ENCODE measurements at places on chromosomes 3 and 15.

DNA sequence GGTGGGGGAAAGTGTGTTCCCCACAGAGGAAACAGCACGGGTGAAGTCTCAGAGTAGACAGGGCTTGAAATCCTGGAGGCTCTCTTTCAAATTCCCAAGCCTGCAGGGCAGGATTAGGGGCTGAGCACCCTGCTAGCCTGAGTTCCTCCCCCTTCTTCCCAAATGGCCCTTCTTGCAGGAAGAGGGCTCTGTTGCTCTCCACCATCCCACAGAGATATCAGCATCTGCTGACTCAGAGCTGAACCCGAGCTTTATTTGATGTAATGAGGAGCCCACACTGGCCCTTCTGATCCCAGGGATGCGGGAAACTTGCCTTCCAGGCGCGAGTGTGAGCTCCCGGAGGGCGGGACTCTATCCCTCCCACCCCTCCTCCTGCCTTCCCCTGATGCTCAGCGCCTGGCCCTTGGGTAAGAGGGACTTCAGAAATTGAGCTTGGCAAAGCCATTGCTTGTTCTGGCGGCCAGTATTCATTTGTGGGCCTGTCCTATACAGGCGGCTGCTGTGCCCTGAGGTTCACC is 1.4 kb upstream of the STRA6 start:
- no peak for DNase-seq

GRCh38 chr3:67529337-67529736 is 125.1 kb downstream of the SUCLG2 start:
- no peak for DNase-seq

DNA sequence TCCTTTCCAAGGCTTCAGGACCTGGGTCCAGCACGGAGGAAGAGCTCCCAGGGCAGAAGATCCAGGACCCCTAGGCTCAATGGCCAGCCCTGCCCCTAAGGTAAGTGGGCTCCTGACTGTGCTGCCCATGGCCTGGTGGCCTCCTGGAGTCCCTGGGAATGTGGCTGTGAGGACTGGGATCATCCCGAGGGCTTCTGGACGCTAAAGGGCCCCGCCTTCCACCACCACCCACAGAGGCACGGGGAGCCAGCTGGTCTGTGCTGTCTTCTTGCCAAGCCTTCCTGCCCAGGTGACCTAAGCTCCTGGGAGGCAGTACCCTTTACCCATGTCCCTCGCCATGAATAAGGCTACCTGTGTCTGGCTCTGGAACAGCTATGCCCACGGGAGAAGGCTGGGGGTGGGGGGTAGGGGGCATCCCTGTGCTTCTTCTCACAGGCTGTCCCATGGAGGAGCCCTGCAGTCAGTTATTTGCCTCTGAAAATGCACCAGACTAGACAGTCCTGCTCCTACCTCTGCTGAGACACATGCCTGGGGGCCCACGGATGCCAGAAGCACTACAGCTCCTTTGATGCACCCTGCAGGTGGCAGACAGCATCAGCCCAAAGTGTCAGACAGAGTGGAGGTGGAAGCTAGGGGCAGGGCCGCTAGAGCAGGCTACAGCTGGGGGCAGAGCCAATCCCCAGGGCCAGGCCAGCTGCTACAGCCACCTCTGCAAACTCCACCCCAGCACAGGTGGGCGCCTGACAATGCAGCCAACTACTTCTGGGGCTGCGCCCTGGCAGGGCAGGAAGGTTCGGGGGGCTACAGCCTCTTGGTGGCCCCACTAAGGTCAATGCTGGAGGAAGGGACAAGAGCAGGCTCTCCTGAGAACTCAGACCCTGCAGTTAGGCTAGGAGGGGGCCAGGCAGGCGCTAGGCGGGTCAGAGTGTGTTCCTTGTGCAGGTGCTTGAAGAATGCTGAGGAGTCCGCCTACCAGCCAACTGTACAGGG is 90.9 kb downstream of the SEC22A start:
- DNase-seq, result no peak

DNA sequence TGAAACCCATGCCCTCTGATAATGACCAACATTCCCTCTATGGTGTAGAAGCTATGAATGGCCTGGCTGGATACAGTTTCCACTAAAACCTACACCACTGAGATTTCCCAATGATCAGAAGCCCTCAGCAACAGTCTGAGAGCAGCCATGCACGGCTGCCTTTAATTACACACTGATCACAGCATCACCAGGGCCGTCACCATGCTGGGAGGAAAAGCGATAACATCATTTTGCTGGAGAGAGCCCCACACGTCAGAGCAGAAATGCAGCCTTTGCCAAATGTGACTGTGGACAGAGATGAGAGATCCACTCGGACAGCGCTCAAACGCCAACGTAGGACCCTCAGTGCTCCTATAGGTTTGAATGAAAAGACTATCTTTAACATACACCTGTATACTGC is 135.0 kb downstream of the XXYLT1 start:
- DNase-seq, result no peak

DNA sequence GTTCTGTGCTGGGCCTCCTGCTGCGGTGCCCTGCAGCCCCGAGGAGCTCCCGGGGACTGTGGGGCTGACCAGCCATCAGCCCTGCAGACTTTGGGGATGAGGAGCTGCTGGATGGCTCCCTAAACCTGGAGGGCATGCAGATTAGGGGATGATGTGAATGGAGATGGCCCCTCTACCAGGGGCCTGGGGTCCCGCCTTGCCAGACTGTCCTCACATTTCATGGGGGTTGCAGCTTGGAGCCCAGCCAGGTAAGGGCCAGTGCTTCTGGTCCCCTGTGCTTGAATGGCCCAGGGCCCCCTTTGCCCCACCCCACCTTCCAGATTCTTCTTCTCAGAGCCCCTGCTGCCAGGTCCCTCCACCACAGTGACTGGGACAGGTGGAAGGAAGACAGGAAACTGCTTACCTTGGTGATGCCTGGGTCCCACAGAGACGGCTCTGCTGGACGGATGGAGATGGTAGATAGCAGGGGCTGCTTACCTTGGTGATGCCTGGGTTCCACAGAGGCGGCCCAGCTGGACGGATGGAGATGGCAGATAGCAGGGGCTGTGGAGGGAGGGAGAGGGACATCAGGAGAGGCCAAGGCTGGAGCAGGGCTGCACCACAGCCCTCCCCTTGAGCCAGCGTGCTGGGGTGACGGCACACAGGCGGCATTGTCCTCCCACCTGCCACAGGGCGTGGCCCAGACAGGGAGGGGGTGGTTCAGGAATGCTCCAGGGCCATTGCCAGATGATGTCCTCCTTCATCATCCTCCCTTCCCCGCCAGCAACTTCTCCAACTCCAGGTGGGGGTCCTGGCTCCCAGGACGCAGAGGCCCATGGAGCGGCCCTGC is at the start of gene SPTBN5:
TSS of gene SPTBN5 (minus strand) at position 632 of the 829 bp plus-strand sequence. CDS start at position 76, 556 bp downstream.
- no peak for DNase-seq

- peak; percentile 4 for DNase-seq
Observed at GRCh38 chr3:179768080-179768479, 115.2 kb downstream of the USP13 start.

DNA sequence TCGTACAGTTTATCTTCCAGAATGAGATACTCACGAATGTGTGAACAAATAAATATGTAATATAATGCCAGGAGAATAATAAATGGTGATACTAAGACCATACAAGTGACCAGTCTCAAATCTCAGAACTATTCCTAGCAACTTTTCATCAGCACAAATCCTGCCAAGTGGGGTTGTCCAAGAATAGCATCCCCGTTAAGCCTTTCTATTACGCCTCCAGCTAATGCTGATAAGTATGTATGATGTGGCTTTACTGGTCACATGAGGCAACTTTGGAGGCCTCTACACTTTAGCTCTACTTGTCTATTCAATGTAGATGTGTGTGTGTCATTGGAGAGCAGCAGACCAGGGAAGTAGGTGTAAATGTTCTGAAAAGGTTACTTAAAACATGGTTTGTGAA is 129.5 kb downstream of the KCNMB2 start:
- DNase-seq, result no peak

DNA sequence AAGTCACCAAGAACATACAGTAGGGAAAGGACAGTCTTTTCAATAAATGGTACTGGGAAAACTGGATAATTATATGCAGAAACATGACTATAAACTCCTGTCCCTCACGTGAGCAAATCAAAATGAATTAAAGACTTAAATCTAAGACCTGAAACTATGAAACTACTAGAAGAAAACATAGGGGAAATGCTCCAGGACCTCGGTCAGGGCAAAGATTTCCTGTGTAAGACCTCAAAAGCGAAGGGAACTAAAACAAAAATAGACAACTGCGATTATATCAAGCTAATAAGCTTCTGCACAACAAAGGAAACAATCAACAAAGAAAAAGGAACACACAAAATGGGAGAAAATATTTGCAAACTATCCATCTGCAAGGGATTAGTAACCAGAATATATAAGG is 62.7 kb downstream of the CRYGS start:
- DNase-seq, result no peak

- no peak for DNase-seq
Observed at GRCh38 chr3:31671976-31672375, 139.3 kb downstream of the STT3B start.

- no peak for DNase-seq
Observed at GRCh38 chr15:72176743-72177142, 20.8 kb downstream of the GRAMD2A start.

DNA sequence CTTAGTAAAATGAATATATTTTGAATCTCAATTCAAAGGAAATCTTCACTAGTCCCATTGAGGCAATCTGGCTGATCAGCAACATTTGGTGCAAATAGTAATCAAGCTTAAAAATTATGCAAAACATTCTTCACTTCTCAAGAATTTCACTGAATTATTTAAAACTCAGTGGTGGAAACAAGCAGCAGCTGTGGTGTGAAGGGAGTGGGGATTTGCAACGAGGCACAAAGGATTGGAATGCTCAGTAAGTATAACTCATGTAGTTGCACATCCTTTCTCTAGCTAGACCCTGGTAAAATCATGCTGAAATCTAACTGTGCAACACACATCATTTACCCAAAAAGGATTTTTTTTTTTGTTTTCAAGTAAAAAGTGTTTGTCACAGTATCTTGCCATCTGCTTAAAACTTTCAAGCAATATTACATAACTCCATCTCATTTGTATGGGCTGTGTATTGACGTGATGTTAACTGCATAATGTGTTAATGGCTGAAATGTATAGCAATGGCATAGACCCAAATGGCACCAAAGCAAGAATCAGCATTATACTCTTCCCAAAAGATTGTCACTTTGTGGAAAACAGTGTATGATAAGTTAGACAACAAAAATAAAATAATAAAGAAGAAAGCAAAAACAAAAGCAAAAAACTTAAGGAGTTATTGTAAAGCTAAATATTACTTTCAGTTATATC is 816.6 kb downstream of the EPHA3 start:
- DNase-seq, result no peak

- DNase-seq, result no peak
Observed at GRCh38 chr15:69513450-69513960, 60.9 kb downstream of the RPLP1 start.

DNA sequence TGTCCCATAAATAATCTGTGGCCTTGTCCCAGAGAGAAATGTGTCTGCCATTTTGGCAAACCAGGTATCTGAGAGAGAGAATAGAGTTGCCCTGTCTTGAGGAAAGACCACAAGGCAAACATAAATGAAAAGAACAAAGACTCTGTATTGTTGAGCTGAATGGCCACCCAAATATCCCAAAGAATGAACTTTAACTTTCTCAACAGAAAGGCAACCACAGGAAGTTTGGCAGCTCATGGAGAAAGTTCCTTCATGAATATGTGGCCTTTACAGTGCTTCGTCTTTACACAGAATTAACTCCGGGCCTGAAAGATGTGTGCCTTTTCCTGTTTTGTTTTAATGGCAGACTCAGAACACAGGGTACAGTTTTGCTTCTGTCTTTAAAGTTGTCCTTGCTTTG is 41.4 kb upstream of the THBS1 start:
- no peak for DNase-seq

GRCh38 chr3:195095035-195095703 is 175.8 kb downstream of the XXYLT1 start:
- no peak for DNase-seq

- DNase-seq, result no peak
Observed at GRCh38 chr15:68565726-68566125, 13.1 kb upstream of the CORO2B start.

DNA sequence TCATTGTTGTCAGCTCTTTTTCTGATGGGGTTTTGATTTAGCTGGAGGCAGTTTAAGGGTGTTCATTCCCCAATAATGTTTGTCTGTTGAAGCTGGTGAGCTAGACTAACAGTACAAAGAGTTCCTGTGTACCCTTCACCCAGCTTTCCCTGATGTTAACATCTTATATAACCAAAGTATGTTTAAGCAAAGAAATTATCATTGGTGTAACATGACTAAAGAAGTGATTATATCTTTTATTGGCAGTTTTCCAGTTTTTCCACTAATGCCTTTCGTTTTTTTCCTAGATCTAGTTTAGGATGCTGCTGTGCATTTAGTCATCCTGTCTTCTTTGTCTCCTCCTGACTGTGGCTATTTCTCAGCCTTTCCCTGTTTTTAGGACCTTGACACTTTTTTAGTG is 165.6 kb downstream of the LPP start:
- no peak for DNase-seq

GRCh38 chr3:50580683-50581458 is 11.5 kb downstream of the HEMK1 start:
- no peak for DNase-seq

GRCh38 chr15:89161666-89162065 is 59.7 kb downstream of the RLBP1 start:
- DNase-seq, result no peak

GRCh38 chr3:117939425-117940027 is 1095.1 kb downstream of the IGSF11 start:
- no peak for DNase-seq

DNA sequence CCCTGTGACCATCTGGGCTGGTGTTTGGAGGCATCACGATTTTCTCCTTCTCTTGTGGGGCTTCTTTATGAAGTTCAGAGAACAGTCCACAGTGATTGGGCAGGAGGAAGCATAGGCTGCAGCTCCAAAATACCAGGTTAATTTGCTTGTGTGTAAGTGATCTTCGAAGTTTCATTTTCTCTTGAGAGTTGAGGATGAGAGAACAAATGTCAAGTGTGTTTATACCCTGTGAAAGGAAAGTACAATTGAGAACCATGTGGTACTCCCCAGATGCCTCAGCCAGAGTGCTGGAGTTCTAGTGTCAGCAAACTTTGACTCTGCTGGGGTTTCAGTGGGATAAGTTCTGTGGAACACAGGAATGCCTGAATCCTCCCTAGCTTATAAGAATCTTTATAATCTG is 357.1 kb upstream of the CFAP20DC start:
- DNase-seq, result no peak

GRCh38 chr15:44662478-44663409 is 718 bp downstream of the SPG11 start:
- DNase-seq, result peak; percentile 36
